ENCODE measurements at places on chromosomes 5 and 9.

DNA sequence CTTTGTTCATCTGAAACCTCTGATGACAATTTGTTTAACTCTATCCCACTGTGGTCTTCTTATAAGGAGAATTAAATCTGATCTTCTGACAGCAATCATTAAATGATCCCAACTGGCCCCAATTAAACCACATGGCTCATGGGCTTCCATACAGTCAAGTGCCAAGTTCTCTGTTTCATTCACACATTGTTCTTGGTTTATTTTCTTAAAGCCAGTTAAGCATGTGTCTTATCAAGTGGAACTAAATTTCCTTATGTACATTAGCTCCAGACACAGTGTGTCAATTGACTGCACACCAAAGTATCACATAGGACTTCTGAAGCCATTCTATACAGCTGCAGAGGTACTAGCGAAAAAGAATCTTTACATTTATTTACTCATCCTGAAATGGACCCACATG is 51.2 kb downstream of the MEF2C start:
- no peak for DNase-seq

- no peak for DNase-seq
Measured at GRCh38 chr5:38531518-38531917, 24.9 kb downstream of the LIFR start.

- DNase-seq = no peak
Measured at GRCh38 chr5:84622461-84622860, 237.8 kb upstream of the EDIL3 start.

- no peak for DNase-seq
Measured at GRCh38 chr9:111414406-111414805, 69.8 kb downstream of the ECPAS start.

- DNase-seq = no peak
Measured at GRCh38 chr5:40124367-40124766, 555.3 kb upstream of the PTGER4 start.

DNA sequence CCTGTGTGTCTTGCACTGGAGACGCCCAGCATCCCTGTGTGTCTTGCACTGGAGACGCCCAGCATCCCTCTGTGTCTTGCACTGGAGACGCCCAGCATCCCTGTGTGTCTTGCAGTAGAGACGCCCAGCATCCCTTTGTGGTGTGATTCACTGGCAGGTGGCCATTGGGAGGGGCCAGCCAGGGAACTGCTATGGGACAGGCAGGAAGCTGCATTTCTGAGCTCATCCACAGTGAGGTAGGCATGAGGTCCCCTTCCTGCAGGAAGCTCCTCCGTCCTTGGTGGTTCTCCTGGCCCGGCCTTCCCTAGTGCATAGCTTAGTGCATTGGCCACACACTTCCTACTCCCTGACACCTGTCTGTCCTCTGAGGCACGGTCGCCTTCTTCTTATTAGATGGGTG is 43.5 kb downstream of the IRX1 start:
- DNase-seq = no peak

DNA sequence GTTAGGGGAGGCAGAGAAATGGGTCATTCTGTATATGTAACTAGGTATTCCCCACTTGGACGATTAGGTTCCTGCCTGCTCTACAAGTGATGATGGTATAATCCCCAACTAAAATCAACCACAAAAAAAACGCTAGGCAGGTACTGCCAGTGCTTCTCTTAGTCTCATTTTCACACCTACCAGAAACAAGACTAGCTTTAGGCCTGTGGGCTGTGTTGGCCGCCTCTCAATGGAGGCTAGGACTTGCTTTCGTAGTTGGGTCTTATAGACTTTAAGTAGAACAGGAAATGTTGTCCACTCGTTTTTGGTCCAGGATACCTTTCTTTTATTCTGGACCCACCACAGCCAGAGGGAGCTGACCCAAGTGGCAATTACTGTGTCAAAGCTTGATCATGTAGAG is 111.8 kb downstream of the UNC13B start:
- no peak for DNase-seq

DNA sequence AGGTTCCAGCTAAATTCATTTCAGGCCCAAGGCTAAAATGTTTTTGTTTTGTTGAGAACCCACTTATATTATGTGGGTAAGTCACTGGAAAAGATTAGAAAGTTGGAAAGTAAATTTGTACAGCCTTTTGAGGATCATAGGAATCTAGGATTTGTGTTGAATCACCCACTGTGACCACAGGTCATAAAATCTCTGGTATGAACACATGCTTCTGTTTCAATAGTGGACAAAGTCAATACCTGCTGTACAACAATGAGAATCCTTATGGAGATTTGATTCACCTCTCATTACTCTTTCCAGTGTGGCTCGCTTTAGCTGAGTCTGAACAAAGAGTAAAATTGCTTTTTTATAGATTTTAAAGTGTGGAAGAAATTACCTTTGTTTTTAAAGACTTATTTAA is 369.5 kb downstream of the TMEM167A start:
- no peak for DNase-seq

- no peak for DNase-seq
Measured at GRCh38 chr9:120767451-120767850, 25.8 kb downstream of the FBXW2 start.

DNA sequence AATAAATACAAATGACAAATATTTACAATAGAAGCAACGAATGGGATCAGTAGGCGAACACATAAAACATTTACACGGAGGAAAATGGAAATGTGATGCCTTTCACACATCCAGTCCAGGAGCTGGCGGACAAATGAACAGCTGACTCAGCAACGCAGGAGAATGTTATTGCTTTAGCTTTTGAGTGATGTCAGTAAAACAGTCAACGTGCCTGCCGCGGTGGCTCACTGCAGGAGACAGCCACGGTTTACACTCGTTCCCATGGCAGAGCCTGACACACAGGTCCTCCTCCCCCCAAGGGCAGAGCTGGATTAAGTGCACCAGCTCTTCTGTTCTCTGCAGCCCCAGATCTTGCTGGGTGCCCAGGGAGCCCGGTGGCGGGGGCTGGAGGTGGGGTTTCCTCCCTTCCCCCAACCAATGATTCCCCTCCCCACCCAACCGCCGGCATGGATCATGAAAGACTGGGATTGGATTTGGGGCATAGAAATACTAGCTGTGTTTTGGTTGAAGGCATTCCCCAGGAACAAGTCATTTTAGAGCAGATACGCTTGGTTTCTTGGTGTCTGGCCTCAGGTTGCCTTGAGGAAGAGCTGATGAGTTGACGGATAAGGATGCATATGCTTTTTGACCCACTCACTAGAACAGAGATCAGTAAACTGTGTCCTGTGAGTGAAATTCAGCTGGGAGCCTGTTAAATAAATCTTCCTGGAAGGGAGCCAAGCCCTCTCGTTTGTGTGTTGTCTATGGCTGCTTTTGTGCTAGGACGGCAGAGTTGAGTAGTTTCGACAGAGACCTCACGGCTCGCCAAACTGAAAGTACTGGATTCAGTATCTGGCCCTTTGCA is 12.5 kb downstream of the STC2 start:
- DNase-seq = no peak

- DNase-seq = no peak
Measured at GRCh38 chr5:87686975-87687374, 274.2 kb upstream of the CCNH start.

DNA sequence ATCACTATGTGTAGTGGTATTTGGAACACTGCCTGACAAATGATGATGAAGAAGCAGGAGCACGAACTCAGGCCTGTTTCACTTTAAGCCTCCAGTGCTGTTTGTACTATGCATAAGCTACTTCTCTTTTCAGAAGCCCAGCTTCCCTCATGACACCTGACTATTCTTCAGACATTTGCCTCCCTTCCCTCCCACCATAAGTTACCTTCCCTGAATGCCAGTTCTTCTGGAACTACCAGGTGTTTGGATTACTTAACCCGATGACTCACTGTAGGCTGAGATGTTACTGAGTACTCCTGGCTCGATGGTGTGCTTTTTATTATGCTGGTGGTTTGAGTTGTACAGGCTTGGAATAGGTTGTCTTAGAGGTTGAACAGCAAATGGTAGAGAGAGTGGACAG is 180.0 kb downstream of the SPATA31D1 start:
- DNase-seq = no peak

GRCh38 chr5:74919487-74919886 is 53.3 kb upstream of the FAM169A start:
- DNase-seq = no peak

DNA sequence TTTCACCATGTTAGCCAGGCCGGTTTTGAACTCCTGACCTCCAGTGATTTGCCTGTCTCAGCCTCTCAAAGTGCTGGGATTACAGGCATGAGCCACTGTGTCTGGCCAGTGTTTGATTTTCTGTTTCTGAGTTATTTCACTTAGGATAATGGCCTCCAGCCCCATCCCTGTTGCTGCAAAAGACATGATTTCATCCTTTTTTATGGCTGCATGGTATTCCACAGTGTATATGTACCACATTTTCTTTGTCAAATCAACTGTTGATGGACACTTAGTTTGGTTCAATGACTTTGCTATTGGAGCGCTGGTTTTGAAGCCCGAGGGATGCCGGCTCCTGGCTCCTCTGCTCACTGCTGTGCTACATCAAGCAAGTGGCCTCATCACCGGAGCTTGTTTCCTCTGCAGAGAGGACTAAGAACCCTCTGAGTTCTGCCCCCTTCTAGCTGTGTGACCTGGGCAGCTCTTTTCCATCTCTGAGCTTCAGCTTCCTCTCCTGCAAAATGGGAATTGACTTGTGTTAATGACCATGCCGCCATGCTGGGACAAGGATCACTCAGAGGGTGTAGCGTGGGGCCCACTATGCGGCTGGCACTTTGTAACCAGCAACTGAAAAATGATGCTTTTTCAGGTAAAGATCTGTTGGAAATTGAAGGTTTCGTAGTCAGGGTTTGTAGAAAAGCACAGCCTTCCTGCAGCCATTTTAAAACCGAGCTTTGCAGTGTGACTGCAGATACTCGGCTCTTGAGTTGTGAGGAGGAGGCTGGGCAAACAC is 4.6 kb upstream of the NEURL1B start:
- no peak for DNase-seq

GRCh38 chr5:72618708-72619107 is 111.5 kb upstream of the ZNF366 start:
- no peak for DNase-seq

Data from cortex of kidney (tissue), 1 donor.